ENCODE measurements at places on chromosomes 1 and 21. TPM values are rescaled to one million over a fixed set of nuclear protein-coding genes. Genes with fewer than 3 reads are reported as not detected.

DNA sequence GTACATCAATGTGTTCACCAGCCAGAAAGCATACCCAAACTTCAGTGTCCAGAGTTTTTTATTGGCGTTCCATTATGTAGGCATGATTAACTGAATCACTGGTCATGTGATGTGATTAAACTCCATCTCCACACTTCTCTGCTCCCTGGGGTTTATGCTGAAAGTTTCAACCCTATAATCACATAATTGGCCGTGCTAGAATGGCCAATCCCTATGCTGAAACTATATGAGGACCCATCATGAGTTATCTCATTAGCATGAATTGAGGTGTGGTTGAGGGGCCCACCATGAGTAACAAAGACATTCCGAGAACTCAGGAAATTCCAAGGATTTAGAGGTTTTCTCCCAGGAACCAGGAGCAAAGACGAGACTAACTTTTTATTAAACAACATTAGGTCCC is 31.8 kb upstream of the FBXO28 start:
- no peak for DNase-seq
- no peaks in the 10 kb centered on the region for H3K4me1 ChIP-seq
- H3K36me3 ChIP-seq = no peaks in the 10 kb centered on the region
- H3K27me3 ChIP-seq = no peaks in the 10 kb centered on the region

DNA sequence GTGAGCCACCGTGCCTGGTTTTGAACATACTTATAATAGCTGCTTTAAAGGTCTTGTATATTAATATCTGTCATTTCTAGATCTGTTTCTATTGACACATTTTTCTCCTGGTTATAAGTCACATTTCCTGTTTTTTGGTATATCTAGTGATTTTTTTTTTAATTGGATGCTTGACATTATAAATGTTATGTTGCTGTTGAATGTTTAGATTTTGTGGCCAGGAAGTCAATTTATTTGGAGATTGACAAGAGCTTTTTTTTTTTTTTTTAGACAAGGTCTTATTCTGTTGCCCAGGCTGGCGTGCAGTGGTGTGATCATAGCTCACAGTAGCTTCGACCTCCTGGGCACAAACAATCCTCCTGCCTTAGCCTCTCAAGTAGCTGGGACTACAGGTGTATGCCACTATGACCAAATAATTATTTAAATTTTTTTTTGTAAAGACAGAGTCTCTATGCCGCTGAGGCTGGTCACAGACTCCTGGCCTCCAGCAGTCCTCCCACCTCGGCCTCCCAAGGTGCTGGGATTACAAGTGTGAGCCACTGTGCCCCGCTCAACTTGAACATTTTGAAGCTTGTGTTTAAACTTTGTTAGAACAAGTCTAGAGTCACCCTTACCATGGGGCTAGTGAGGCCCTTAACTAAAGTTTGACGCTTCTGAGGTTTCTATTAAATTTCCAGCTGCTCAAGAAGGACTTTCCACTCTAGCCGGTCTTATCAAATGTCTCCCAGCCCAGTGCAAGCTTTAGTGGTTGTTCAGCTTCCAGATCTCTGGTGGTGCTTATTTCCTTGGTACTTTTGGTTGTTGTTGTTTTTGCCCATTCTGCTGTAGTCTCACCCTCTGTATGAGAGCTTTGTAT is 8.6 kb upstream of the CHI3L2 start:
- H3K27me3 ChIP-seq = peaks cover 3% of the 10 kb centered on the region
- no peak overlapping the region for H3K27ac ChIP-seq
- peaks cover 2% of the 10 kb centered on the region for H3K4me1 ChIP-seq
- no peaks in the 10 kb centered on the region for H3K36me3 ChIP-seq

- H3K4me1 ChIP-seq = peaks cover 48% of the 10 kb centered on the region
- peaks cover 4% of the 10 kb centered on the region for H3K27me3 ChIP-seq
- H3K27ac ChIP-seq = peak overlapping the region; percentile 60
Measured at GRCh38 chr21:37862536-37862935, 53.7 kb downstream of the KCNJ6 start.

GRCh38 chr1:154304664-154305337 is 16.1 kb upstream of the AQP10 start:
- no peak overlapping the region for H3K4me3 ChIP-seq
- no peak overlapping the region for H3K27ac ChIP-seq
- no peaks in the 10 kb centered on the region for H3K27me3 ChIP-seq
- no peak for DNase-seq

- H3K27me3 ChIP-seq = peaks cover 4% of the 10 kb centered on the region
- no peak for DNase-seq
- no peaks in the 10 kb centered on the region for H3K4me1 ChIP-seq
- no peak overlapping the region for H3K27ac ChIP-seq
- H3K4me3 ChIP-seq = no peak overlapping the region
Measured at GRCh38 chr1:16083486-16083885, 10.0 kb upstream of the FAM131C start.

Gene PTGFR
- total RNA-seq = not detected

Gene PKN2
- total RNA-seq = 39.1 TPM

Gene SLC44A5
- 15.4 TPM for total RNA-seq

Gene YTHDF2
- total RNA-seq = 130 TPM

Gene GBP6
- total RNA-seq = not detected

All from glutamatergic neuron (in vitro differentiated cells).